CD4-positive, alpha-beta memory T cell (primary cell): ENCODE measurements at places on chromosomes 3 and 15. TPM values are rescaled to one million over a fixed set of nuclear protein-coding genes. Genes with fewer than 3 reads are reported as not detected.

C3orf49 gene
- total RNA-seq: not detected

- DNase-seq: no peak
Observed at GRCh38 chr3:72595927-72596610, 252.2 kb downstream of the SHQ1 start.

GRCh38 chr15:92687746-92688145 lies 32.2 kb upstream of the FAM174B start:
- DNase-seq: no peak

DNA sequence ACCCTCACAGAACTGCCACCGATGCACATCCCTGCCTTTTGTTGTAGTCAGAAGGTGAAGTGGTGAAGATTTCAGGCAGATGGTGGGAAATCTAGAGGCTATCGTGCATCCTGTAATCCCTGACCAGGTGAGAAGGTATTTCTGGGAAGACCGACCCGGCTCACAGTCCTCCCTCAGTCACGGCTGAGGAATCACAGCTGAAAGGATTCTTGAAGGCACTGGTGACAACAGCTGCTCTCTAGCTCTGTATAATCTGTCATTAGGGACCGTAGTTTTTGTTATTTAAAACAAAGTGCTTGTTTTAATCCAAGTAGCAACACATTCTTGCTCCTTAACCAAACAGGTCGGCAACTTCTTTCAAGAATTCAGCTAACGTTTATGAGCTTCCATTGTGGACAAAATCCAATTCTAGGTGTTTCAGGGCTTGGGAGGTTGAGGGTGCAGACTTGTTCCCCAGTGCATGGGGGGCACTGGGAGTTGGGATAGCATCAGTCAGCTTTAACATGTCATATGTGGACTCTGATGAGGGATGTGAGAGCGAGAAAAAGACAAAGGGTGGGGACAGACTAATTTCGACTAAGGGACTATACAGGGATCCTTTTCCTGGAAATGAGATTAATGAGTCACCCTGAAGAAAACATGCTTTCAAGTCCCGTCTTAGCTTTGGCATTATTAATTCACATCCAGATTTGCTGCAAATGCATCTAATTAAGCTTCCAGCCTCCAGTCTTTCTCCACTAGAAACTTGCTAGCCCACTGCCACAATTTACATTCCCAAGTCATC lies 141.0 kb upstream of the RASGRP1 start:
- no peak for DNase-seq

ARHGAP31 gene
- 4.5 TPM for total RNA-seq

GRCh38 chr3:105559856-105560255 lies 193.1 kb downstream of the ALCAM start:
- DNase-seq: no peak

PIGZ gene
- 1.2 TPM for total RNA-seq

DNA sequence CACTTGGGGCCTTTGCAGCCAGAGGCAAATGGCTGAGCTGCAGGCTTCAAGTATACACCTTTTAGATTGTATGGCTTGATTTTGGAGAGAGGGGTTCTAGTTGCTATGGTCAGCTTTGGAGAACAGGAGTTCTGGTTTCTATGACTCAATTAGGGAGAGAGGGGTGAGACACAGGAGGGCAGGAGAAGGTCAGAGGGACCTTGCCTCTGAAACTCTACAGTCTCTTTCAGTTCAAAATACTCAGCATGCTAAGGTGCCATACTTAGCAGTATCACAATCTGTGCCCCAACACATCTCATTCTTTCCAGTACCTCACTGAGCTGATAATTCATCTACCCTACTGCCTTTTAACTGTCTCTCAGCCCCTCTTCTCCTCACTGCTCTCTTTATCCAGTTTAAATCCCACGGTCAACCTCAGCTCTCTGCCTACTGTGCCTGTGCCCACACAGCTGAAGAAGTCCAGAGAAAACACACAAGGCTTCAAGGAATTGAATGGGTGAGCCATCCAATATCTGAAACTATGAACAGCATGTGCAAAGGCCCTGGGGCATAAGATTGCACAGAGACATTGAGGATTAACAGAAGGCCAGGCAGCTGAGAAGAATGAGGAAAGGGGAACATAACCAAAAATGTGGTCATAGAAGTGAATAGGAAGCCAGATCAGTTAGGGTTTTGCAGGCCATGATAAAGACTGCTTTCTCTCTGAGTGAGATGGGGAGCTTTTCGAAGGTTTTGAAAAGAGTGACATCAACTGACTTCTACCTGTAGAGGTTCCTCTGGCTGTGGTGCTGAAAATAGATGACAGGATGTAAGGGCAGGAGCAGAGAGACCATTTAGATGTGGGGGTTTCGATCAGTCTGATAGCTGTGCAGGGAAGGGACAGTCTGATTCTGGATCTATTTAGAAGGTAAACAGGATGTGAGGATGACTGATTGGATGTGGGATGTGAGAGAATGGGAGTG lies 54.5 kb upstream of the C3orf80 start:
- DNase-seq: no peak

IGF2BP2 gene
- not detected for total RNA-seq

GRCh38 chr3:190064112-190064511 lies 56.6 kb downstream of the P3H2 start:
- no peak for DNase-seq

GRCh38 chr3:11661827-11662226 lies 18.1 kb upstream of the VGLL4 start:
- no peak for DNase-seq

TXNRD3 gene
- 0.97 TPM for total RNA-seq

GOLGA8K gene
- total RNA-seq: 0.36 TPM

- no peak for DNase-seq
Observed at GRCh38 chr3:42053476-42053875, 37.7 kb upstream of the TRAK1 start.

DNA sequence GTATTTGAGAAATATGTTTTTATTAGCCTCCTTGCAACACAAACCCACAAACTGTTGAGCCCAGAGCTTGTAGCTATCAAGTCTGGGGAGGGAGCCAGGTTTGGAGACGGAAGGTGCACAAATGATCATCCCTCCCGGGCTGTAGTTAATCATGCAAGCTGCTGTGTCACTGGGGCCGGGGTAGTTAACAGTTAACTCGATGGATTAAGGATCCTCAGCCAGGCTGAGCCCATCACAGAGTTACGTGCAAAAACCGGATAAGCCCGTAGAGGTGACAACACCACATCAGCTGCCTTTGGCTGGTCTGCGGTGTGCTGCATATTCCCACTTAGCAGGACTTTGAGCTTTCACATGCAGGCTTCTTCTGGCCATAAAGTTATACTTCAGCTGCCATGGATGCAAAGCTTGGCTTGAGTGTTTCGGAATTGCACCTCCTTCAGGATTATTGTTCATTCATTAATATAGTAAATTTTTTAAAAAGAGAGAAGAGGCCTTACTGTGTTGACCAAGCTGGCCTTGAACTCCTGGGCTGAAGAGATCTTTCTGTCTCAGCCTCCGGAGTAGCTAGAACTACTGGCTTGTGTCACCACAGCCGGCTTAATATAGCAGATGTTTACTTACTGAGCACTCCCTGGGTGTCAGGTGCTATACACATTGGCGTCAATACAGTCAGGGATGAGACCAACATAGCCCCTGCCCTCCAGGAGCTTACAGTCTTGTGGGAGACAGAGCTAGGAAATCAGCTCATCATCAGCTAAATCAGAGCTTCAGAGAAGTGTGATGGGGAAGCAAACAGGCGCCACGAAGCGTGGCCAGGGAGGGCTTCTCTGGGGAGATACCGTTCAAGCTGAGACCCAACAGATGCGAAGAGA lies 226.8 kb upstream of the BHLHE40 start:
- DNase-seq: no peak

- peak; percentile 4 for DNase-seq
Observed at GRCh38 chr3:170154569-170155143, 26.9 kb downstream of the PHC3 start.

GRCh38 chr3:100151024-100151707 lies 36.9 kb upstream of the FILIP1L start:
- DNase-seq: no peak

XCR1 gene
- total RNA-seq: not detected

GRCh38 chr3:55426486-55426885 lies 60.6 kb downstream of the WNT5A start:
- no peak for DNase-seq

TGM5 gene
- not detected for total RNA-seq
